NCI-H2081 (cell line): ENCODE measurements at places on chromosomes 1 and 21.

DNA sequence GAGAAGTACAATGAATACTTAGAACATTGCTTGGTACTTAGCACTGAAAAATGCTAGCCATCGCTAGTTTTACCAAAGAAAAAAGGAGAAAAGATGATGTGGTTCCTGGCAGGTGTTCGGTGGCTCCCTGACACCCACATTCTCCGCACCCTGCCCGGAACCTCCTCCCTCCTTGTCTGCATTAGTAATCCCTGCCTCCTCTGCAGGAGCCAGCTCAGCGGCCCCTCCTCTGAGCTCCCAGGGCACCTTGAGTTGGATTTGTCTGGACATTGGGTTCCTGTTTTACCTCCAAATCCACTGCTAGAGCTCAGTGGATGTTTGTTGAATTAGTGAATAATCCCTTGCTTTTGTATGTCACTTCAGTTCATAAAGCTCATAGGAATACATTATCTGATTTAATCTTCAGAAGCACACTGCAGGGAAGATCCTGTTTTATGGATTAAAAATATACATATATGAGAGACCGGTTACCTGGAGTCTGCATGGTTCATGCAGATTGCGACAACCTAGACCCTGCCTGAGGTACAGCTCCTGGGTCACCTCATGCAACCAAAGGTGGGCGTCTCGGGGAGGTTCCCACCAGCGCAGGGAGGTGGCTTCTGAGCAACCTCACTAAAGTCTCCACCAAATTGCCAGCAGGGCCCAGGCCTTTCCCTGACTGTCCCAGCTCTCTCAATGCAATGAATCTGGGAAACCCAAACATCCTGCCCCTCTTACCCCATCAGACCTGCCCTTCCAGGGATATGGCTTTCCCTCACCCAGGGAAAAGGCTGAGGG, 24.2 kb downstream of the PCAT6 start:
- no peak for DNase-seq

- no peak for DNase-seq
Measured at GRCh38 chr1:6294080-6294889, 33.4 kb upstream of the GPR153 start.

- no peak for DNase-seq
Measured at GRCh38 chr1:15483971-15484370, 8.1 kb downstream of the CELA2B start.

- no peak for DNase-seq
Measured at GRCh38 chr1:35646043-35646442, 4.7 kb upstream of the PSMB2 start.

- DNase-seq = no peak
Measured at GRCh38 chr1:212621043-212621948, 12.7 kb downstream of the ATF3 start.

- no peak for DNase-seq
Measured at GRCh38 chr1:154752273-154753030, 117.6 kb downstream of the KCNN3 start.

- DNase-seq = no peak
Measured at GRCh38 chr1:155184835-155185782, 11.5 kb downstream of the TRIM46 start.

GRCh38 chr1:5312862-5313261, 658.5 kb downstream of the AJAP1 start:
- no peak for DNase-seq

DNA sequence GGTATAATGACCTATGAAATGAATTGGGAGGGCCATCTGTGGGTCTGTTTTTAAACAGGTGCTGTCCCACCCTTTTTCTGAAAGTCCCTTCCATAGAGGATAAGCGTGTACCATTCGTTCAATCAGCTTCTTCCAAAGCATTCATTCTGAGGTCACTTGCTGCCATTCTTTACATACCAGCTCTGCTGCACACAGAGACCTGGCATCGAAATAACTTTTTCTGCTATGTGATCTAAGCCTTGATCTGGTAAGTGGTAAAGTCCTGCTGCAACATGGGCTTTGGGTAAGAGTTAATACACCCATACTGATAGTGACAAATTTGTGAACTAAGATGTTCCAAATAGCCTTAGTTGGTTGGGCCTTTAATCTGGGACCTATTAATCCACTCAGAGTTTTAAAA, 38.9 kb downstream of the DR1 start:
- no peak for DNase-seq

DNA sequence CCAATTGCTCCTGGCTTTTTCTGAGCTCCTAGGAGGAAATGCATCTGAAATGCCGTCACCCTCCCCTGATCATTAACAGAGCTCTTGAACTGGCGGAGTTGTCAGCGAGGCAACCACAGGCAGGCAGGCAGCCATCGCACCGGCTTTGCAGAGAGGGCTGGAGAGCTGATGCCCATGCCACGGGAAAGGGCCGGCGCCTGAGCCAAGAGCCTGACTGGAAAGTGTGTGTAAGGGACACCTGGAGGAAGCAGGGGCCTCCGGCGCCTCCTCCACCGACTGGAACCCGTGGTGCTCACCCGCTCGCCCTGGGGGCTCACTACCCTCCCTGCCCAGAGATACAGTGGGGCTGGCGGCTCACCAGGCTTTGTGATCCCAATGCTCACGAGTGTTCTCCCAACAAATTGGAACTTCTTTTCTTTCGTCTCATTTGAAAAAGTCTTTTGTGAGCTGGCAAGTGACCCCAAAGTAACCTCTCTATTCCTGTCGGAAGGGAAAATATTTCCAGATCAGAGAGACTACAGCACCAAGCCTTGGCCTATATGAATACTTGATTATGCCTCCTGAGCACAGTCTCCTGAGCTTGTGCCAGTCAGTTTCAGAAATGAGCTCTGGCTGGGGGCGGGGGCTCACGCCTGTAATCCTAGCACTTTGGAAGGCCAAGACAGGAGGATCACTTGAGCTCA, 97.7 kb upstream of the SLC25A33 start:
- DNase-seq = no peak

DNA sequence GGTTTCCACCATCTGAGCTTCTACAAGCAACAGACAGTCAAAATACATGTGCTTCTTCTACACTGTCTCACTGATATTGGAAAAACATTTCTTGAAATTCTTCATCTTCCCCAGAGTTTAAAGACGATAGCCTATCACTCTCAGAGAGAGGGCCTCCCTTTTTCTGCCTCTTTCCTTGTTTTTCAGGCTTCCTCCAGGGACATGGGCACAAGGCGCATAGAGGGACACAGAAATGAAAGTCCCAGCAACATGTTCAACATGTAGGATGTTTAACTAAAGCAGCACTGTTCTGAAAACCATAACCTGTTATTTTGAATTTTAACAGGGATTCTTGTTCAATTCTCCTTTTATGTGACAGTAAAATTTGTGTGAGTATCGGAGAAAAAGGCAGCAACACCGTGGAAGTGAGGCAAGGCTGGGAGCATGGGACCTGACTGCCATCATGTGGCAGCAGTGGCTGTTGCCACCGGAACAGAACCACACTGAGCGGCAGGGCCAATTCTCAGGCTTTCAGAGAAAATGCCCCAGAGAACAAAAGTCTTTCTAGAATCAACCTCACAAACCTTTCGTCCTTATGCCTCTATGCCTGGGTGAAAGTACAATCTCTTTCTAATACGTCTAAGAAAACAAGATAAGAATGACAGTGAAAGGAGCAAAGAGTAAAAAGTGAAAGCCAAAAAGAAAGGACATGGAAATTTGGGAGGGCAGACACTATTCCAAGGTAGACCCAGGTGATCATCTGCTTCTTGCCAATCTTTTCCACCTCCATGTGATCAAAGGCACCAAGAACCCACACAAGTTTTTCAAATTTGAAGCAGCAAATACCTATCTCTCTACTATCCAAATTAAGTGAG, 54.5 kb downstream of the PCNX2 start:
- DNase-seq = peak; percentile 42

GRCh38 chr1:173020138-173020750, 30.5 kb downstream of the TNFSF18 start:
- no peak for DNase-seq

DNA sequence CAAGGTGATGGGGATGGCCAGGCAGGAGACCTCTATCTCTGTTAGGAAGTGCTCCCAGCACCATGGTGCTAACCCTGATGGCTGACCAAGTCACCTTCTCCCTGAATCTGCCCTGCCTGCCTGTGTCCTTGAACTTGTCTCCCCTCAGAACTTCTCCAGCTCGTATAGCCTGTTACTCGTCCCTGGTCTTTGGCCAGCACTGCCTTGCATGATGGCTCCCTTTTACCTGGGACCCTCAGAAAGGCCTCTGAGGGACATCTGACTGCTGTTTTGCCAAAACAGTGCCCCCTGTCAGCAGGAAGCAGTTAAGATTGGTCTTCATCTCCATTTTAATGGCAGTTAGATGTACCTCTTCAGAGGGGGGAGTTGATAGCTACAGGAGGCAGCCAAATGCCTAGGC, 148.3 kb downstream of the RHOU start:
- DNase-seq = no peak

DNA sequence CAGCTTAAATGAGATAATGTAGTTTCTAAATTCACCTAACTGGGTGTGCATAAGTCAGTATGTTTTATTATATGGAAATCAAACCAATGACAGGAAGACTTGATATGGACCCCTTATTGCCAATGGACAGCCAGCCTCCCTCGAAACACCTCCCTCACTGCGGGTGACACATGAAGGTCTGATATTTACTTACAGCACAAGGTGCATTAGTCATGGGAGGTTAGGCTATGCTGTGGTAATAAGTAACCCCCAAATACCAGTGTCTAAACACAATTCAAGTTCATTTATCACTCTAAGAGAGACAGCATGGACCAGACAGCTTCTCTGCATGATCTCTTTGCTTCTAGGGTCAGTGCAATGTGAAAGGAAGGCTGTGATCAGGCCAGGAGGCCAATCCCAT, 126.0 kb upstream of the KCNJ6 start:
- no peak for DNase-seq

DNA sequence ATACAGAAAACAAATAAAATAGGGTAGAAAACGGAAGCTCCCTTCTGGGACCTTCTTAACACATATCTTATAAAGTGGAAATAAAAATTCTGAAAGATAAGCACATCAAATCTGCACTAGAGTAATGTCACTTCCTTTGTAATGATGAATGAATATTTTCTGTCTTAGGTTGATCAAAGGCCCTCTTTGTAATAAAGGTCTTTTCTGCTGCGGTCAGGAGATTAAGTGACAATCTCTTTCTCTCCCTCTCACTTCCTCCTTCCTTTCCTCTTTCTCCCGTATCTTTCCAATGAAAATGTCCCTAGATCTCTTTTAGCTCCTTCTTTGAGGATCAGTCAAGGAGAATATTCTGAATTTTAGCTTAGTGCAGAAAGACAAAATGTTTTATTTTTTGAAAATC, 33.8 kb downstream of the TMCO1 start:
- DNase-seq = no peak

GRCh38 chr1:169970114-169970513, 76.4 kb upstream of the SCYL3 start:
- no peak for DNase-seq

GRCh38 chr1:31734582-31735107, 29.5 kb downstream of the ADGRB2 start:
- DNase-seq = no peak

GRCh38 chr1:201792534-201793305, 36.2 kb upstream of the IPO9 start:
- DNase-seq = peak; percentile 83

DNA sequence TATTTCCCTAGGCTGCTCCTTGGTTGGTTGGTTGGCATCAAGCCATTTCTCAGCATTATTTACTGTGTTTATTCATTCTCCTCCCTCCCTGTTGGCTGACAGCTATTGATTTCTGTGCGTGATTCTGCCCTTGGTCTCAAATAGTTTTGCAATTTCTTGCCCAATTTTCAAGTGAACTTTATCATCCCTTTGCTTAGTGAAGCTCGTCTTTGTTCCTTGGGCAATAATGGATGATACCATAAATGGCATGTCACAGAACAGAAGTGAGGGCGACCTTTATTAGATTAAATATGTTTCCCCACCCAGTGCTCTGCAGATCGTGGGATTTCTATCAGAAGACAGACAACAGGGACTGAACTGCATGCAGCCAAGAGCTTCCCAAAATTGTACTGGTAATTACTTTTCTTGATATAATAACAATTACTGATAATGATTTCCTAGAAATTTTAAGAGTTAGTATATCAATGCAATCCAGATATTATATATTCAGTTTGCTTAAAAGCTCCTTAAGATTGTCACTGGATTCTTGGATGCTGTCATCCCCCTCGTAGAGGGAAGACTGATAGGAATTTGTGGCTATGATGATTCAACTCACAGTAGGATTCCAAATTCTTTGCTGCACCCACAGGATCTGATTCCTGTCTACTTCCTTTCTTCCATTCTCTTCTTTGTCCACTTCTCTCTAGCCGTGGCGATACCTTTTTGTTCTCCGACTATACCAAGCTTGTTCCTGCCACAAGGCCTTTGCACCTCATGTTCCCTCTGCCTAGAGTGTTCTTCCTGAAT, 122.1 kb upstream of the KAZN start:
- no peak for DNase-seq
